Omental fat pad (tissue), 4 donors: ENCODE measurements at places on chromosomes 2 and 18.

DNA sequence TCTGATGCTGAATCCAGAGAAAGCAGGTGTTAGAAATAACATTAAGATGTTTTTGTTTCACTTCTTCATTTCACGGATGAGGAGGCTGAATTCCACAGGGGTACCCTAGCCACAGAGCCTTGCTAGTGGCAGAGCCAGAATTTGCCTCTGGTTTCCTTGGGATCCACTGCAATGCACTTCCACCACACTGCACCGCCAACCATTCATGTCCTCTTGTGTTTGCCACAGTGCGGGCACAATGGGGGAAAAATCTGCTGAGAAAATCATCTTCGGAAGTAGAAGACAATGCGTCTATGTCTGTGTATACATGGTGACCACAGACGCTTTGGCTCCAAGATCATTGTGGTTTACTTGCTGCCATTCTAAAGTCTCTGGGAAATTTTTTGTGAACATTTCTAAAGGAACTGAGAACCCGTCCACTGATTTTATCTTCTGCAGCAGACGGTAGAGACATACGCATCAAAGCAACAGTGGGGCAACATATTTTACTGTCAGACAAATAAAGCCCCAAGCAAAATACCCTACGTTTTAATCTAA, 14.9 kb downstream of the ICOS start:
- DNase-seq: no peak

GRCh38 chr2:232362174-232362900, 16.2 kb upstream of the ALPP start:
- DNase-seq: no peak

DNA sequence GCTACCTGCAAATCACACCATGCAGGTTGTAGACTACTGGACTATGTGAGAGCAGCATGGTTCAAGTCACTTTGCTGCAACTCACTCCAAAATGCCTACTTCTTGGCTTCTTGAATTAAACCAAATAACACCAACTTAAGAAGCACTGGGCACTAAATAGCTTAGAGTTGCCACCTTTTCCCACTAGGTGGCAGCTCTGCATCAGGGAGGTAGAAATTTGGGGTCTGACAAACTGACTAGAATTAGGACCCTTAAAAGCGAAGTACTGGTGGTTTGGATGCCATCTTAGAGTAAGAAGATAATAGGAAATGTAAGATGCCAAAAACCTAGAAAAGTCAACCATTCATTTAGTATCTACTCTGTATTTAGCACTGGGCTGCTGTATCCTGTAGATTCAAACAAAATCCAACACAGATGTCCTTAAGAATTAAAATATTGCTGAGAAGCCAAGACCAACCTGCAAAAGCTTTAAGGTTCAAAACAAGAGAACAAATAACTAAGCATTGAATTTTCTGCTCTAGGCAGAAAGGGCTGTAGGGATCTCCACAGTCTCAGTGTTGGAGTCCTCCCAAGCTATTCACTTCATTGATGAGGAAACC, 65.5 kb downstream of the CCBE1 start:
- DNase-seq: no peak

DNA sequence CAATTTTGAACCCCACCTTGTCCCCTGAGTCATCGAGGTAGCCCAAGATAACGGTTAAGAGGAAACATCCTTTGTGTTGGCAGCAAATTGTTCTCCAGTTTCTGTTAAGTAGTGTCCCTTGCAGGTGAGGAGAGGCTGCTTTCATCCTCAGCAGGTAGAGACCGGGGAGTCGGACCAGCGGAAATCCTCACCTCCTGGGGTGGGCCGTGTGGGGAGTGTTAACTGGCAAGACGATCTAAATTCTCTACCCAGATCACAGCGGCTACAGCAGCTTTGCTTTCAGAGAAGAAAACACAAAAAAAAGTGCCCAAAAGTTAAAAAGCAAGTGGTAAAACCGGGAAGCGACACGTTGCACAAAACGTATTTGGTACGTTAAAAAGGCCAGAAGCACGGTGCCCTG, 63.2 kb downstream of the ADI1 start:
- no peak for DNase-seq

DNA sequence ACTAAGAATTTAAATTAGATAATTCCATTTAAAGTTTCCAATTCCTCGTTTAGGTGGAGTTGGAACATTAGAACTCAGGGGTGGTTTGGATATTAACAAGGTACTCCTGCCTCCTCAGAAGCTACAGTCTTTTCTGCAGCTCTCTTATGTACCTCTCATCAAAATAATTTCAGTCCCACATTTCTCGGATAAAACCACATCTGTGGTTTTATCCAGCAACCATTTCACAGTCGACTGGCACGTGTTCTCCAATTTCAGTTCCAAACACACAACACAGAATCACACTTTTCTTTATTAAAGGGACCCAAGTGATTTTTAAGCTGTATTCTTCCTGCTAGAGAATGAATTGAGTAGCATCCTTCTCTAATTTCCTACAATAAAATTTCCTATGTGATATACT, 22.7 kb upstream of the NFU1 start:
- DNase-seq: no peak

GRCh38 chr18:44876755-44877154, 196.1 kb downstream of the SETBP1 start:
- DNase-seq: no peak

- no peak for DNase-seq
Observed at GRCh38 chr2:181678861-181679543, 1.3 kb downstream of the NEUROD1 start.
